ENCODE measurements at places on chromosomes 2 and 18.

GRCh38 chr2:214410918-214411554, at the start of gene VWC2L:
TSS of gene VWC2L (plus strand) at chr2:214411054. CDS start at chr2:214414194, 3,140 bp downstream.
- peak; percentile 25 for DNase-seq

DNA sequence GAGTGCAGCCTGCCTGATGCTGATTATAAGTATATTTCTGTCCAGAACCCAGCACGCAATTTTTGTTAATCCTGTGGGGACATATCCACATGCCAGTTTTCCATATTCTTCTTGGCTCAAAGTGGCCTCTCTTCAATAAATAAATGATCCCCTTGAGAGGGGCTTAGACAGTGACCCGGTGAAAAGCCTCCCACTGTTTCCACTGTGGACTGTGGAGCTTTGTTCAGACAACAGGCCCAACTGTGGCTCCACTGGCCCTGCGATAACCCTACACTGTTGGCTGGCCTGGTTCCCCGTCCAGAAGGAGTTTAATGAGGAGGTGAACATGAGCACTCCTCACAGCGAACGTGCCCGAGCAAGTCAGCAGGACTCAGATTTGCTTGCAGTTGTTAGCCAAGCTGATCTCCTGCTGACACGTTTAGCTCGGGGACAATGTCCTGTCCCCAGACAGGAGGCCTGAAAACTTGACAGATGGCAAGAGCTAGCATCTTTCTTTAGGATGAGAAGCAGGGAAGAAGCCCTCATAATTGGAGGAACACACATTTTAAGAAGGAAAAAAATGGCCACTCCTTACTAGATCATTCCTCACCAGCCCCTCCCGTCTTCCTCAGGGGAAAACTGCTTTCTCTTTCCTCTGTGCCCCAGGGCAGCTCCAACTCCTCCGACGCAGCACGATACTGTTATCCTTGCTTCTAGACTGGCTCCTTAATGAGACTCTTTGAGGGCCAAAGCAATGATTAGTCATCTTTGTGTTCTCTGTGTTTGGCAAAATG, 20.0 kb upstream of the MTCL1 start:
- DNase-seq: no peak

- peak; percentile 30 for DNase-seq
These were observed at the start of gene SP140L for GRCh38 chr2:230326453-230327417. TSS of gene SP140L (plus strand) at chr2:230327193. CDS start at chr2:230327270, 77 bp downstream.

- no peak for DNase-seq
These were observed 13.9 kb upstream of the KYNU start for GRCh38 chr2:142863485-142863961.

GRCh38 chr18:57942493-57942892, 101.5 kb upstream of the NEDD4L start:
- no peak for DNase-seq

- DNase-seq: no peak
These were observed 264.5 kb downstream of the NDUFA10 start for GRCh38 chr2:239760596-239760995.

DNA sequence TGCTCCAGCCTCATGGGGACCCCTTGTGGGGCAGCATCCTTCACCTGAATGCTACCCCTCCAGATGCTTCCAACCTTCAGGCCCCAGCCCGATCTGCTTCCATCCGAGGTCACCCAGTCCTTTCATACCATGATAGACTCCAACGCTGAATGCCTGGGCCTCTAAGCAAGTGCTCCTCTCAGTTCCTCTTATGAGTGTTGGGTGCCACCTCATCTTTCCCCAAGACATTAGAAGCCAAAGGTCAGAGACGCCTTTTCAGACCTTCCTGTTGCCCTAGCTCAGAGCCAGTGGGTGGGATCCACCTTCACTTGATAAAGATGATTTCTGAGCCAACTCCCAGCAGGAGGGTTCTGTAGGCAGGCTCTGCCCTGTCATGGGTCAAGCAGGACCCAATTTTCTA, 174.5 kb upstream of the MGAT5 start:
- DNase-seq: no peak

- DNase-seq: no peak
These were observed 1.3 kb downstream of the DUSP2 start for GRCh38 chr2:96143848-96144480.

DNA sequence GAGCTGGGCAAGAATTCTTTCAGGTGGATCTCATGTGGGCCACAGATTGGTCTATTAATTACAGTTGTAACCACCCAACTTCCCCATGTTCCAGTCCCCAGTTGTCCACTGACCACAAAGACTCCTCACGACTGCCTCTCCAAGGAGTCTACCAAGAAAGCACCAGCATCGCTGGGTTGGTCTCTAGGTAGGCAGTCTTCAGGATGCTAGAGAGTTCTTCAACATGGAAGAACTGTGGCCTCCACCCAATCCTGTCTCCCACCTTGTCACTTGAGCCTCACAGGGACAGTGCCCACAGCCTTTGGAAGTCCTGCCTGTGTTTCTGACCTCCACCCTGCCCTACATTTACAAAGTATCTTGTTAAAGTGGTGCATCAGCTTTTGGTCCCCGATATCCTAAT, 184.7 kb upstream of the FN1 start:
- no peak for DNase-seq

GRCh38 chr2:205130111-205130829, 552.0 kb upstream of the NRP2 start:
- DNase-seq: no peak

- no peak for DNase-seq
These were observed 10.5 kb downstream of the PCARE start for GRCh38 chr2:29063646-29064345.

- DNase-seq: no peak
These were observed 258.3 kb downstream of the CYRIA start for GRCh38 chr2:16407358-16407757.

DNA sequence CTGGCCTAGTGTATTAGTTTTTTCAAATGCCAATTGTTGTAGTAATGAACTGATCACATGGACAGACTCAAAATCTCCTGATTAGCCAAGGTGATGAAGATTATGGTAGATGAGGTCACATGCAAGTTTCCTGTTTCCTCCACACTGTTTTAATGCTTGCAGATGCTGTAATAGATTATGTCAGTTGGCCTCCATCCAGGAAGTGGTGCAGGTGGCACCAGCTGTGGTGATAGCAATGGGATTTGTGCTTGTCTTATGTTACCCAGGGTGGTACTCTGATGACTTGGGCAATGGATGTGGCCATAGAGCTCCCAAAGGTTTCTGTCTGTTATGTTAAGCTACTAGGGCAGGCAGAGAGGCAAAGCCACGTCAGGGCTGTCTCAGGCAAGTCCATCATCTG, 332.9 kb upstream of the DDX18 start:
- no peak for DNase-seq

DNA sequence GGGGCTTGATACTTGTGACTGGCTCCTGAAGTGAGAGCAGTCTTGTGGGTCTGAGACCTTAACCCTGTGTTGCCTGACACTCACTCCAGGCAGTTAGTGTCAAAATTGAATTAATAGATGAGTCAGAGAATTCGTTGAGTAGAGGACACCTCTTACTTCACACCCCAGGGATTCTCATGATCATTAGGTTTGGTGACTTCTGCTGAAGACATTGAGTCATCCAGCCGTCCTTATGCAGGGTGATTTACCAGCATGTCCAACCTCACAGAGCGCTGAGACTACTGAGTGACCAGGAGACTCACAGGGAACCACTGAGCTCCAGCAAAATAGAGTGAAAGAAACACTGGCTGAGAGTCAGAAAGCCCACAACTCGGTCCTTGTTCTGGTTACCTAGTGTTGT, 36.0 kb upstream of the EVA1A start:
- DNase-seq: no peak

DNA sequence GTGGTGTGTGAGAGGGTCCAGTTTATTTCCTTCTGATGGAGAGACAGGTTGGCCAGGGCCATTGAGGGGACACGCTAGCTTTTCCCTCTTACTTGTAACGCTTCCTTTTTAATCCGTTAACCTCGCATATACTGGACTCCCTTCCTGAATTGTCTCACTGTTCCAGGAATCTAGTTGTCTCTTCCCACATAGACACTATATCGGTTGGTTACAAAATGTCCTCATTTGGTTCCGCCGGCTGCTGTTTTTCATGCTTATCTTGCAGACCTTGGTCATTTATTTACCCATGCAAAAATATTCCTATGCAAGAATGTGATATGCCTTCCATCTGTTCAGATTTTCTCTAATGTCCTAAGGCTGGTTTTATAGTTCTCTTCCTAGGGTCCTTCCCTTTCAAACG, 35.0 kb downstream of the NEURL3 start:
- DNase-seq: no peak

DNA sequence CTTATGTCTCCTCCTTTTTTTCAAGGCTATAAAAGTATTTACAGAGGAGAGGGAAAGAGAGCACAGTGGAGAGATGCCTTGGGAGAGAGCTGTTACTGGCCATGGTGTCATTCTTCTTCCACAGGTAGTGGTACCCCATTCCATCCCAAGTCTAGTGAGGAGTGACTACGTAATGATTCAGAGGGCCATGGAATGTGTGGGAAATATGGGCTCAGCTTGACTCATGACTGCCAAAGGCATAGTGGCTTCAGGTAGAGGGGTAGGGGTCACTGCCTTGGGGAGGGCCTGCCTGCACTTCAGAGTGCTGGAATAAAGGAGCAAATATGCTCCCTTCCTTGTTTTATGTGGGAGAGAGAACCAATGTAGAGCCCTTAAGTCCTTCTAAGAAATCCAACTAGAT, 620.6 kb downstream of the IRS1 start:
- DNase-seq: no peak

- DNase-seq: no peak
These were observed 72.5 kb downstream of the DOCK10 start for GRCh38 chr2:224969633-224970260.

DNA sequence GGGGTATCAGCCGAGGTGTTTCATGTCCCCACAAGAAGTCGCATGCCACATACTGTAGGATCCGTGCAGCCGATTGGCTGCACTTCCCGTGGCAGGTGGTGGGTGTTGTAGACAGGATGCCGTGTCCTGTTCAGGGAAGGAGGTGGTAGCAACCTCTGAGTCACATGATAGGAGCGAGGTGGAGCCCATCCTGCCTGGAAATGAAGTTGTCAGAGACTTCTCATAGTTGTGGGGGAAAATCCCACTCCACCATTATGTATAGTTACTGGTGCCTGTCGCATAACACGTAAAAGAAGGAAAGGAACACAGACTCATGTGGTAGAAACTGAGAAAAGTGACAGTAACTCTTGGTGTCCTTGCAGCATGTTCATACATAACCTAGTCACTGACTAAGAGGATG, 91.4 kb upstream of the IL1R2 start:
- DNase-seq: no peak

DNA sequence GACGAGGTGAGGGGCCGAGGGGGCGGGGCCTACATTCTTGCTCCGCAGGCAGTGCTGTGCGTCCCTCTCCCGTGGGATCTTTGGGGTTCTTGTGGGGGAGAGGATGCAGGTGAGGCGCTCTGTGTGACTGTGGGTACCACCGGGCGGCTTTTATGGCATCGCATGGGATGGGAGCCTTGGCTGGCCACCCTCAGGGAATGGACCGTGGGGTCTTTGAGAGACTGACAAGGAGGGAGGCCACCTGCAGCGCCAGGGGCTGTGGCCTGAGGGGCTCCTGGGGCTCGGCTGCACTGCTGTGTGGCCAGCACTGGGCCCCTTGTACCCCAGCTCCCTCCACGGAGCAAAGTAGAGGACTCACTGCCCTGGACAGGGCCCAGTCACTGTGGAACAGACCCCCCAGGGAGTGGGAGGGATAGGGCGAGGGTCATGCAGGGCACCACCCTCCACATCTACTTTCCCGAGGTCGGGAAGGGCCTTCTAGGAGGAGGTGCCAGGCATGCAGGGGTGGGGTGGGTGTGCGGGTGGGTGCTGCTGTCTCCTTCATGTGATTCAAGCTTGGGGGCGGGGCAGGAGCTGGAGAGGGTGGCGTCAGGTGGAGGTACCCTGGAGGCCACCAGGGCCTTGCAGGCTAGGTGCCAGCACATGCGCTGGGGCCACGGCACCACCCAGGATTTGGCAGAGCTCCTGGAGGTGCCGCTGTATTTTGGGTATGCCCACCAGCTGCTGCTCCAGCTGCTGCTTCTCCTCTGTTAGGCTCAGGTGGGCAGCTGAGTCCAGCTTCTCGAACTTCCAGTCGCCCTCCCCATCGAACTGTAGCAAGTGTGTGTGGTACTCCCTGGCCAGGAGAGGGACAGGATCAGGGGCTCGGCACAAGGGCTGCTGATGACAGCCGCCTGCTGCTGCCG, 1072.4 kb downstream of the RPIA start:
- no peak for DNase-seq

GRCh38 chr2:95525294-95526035, 40.9 kb upstream of the TRIM43B start:
- DNase-seq: no peak

DNA sequence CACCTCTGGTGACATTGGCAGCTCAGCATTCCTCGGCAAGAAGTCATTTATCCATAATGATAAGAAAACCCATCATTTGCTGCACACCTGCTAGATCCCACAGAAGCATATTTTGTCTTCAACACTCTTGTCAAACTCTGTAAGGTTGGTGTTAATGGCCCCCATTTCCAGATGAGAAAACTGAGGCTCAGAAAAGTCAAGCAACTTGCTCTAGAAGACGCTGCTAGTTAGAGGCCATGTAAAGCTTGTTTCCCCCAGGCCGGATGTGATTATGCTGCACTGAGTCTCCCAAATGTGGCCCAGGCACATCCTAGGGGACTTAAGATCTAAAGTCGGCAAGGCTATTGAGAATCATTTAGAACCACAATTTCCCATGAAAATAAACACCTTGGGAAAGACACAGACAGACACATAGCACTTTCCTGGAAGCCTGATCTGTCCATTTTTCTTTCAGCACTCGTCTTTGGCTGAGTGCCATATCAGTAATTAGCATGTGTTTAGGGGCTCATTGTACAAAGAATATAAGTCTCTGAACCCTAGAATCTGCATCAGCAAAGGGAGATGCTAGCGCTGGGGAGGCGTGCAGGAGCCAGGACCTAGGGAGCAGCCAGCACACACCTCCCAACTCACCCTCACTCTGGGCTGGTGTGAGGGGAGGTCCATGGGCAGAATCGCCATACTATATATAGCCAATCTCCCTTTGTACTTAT, 39.3 kb downstream of the C1QL2 start:
- DNase-seq: no peak

GRCh38 chr2:49686897-49687442, 532.7 kb upstream of the FSHR start:
- DNase-seq: no peak

- DNase-seq: no peak
These were observed 408.8 kb downstream of the HRH4 start for GRCh38 chr18:24869285-24869684.

GRCh38 chr18:7579176-7579917, 12.2 kb downstream of the PTPRM start:
- DNase-seq: no peak

Measured in epithelial cell of proximal tubule (primary cell).